ENCODE measurements at places on chromosomes 7 and 10. TPM values are rescaled to one million over a fixed set of nuclear protein-coding genes. Genes with fewer than 3 reads are reported as not detected.

- no peak for DNase-seq
Observed at GRCh38 chr10:5987747-5988146, 10.4 kb upstream of the IL15RA start.

DNA sequence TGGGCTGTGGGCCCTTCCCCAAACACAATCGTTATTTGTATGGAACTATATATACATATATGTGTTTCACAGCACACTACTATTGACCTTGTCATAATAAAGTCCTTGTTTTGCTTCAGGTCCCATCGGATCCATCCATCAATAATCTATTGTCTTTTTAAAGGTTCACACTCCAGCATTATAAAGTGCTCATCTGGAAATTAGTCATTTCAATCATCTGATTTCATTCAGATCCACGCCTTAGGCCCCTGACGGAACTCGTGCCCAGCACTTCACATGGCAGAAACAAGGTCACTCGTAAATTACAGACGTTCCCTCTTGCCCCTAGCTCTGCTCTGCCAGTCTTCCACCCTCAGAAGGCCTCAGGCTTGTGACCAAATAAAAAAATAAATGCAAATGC lies 133.1 kb upstream of the PPP2R2D start:
- no peak for DNase-seq

- no peak for DNase-seq
Observed at GRCh38 chr7:138105221-138105620, 29.0 kb downstream of the AKR1D1 start.

DNA sequence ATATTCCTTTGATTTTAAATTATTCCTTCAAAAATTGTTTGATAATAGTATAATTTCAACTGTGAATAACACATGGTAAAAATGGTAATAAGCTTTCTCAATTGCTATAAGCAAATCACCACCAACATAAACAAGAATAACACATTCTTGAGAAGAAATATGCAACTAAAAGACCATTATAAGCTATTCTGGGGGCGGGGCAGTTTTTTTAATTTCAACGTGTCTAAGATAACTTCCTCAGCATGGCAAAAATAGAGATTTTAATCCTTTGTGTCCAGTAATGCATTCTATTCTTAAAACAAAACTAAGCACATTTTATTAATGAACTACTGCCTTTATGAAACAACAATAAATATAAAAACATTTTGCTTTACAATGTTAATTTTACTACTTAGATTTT lies 1.5 kb downstream of the DNAJC12 start:
- DNase-seq = no peak

DNA sequence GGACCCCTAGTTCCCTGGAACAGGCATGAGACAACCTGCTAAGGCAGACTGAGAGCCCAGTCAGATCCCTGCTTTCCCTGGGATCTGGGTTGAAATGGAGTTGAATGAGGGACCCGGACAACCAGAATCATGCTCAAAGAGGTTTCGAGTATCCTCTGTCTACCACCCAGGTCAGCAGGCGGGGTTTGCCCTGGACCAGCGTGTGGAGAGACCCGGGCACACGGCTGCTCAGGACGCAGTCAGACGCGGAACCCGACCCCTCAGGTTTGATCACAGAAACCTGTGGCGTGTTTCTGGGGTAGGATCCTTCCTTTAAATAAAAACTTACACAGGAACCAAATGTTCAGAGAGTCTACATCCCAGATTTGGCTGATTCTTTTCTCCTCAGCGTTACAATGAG lies 330.6 kb downstream of the PTPRN2 start:
- no peak for DNase-seq

- DNase-seq = no peak
Observed at GRCh38 chr10:25125201-25125611, 49.6 kb upstream of the GPR158 start.

- no peak for DNase-seq
Observed at GRCh38 chr10:125079091-125079600, 81.2 kb downstream of the CTBP2 start.

GRCh38 chr10:118974951-118975350 lies 54.6 kb upstream of the NANOS1 start:
- DNase-seq = no peak

DNA sequence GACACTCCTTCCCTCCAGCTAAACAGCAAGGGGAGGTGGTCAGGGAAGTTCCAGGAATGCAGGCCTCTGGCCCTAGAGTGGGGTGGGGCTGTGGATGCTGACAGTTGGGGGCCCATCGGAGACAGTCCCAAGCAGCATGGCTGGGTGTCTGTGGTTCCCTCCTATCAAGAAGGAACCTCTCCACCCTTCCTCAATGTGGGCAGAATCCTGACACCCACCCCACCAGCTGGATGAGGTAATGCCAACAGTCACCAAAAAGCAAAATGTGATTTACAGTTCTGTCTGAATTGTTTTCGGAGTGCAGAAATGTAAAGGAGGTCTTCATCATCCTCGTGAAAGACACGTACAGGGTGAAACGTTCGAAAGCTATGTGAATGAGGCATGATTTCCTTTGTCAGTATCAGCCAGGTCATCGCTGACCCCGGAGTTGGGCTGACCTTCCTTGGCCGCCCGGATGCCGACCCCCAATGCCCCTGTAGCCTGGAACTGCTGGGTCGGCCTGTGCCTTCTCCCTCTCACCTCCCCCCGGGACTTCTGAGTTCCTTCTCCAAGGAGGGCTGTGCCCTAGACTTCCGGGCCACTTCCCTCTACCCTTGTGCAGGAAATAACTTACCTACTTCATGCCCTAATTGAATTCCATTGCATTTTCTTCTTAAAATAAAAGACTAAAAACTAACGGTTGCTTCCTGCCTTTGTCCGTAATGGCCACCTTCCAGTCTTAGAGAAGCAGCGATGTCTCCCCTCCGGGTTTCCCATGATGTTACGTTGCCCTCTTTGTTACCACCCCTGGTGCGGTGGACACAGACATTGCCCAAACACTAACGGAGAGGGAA lies 24.5 kb downstream of the FOXK1 start:
- DNase-seq = no peak

DNA sequence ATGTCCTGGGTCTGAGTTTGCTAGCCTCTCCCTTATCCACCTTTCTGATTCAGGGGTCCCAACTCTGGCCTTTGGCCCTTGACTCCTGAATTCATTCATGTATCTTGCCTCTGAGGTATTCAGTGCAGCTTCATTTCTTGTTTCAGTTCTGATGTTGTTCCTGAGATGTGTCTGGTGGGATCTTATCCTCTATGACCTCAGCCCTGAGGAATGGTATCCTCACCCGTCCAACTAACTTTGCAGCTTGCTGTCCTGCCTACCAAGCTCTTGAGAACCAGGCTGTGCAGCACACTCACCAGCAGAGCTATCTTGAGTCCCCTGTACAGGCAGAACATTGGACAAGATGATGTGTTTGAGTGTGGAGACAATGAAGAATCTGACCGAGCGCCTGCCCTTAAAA lies 13.8 kb downstream of the SUFU start:
- DNase-seq = no peak

- no peak for DNase-seq
Observed at GRCh38 chr7:1558841-1559625, 3.0 kb upstream of the TMEM184A start.

GRCh38 chr10:103808780-103809179 lies 46.6 kb downstream of the SH3PXD2A start:
- DNase-seq = no peak

GRCh38 chr10:24231200-24231599 lies 22.3 kb downstream of the KIAA1217 start:
- no peak for DNase-seq

Gene COL1A2
- total RNA-seq = 8,355 TPM

Gene AFAP1L2
- total RNA-seq = 24.9 TPM

Gene CREM
- 35.0 TPM for total RNA-seq

Gene SNX10
- 5.8 TPM for total RNA-seq

Gene PON1
- 0.10 TPM for total RNA-seq

Measured in skin of body (tissue), 3 donors.